Activated naive CD4-positive, alpha-beta T cell treated with anti-CD3 and anti-CD28 coated beads, Interleukin-2, amount 50 U/mL, for 16 hours (primary cell): ENCODE measurements at places on chromosomes 4 and X.

DNA sequence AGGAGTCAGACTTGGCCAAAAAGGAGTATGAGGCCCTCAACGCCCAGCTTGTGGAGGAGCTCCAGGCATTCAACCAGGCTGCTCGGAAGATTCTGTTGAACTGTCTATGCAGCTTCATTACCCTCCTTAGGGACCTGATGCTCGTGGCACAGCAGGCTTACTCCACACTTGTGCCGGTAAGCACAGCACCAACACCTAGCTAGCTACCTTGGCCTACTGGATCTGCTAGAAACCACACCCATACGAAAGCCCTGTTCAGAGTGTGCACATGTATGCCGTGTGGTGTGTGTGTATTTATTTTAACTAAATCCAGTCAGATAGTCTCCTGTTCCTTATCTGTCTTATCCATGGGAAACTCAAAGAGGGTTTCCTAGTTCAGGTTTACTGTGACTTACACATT, 49.3 kb downstream of the INTS12 start:
- DNase-seq, result no peak

- no peak for DNase-seq
Measured at GRCh38 chrX:57211906-57212305, 74.6 kb upstream of the FAAH2 start.

- DNase-seq, result peak; percentile 54
Measured at GRCh38 chrX:119790977-119791436, 423 bp downstream of the RPL39 start.

DNA sequence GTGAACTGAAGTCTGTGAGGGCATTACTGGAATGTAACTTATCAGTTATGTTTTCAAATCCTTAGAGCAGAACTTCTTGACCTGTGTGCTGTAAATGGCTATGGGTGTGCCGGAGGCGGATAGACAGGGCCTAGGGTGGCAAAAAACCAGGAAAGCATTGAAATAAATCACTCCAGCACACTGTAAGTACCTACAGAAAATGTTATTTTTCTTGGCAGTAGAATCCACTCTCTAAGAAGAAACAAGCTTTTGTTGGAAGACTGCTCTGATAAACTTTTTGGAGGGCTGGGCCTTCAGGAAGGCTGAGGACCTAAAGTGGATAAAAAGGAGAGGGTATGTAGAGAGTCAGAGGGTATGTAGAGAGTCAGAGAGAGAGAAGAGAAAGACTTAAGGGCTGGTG, 14.9 kb downstream of the CPE start:
- DNase-seq, result no peak

GRCh38 chrX:32267796-32268195, 943.6 kb downstream of the DMD start:
- no peak for DNase-seq

- DNase-seq, result no peak
Measured at GRCh38 chr4:166724369-166724768, 509.9 kb downstream of the SPOCK3 start.

GRCh38 chr4:41160012-41160789, 54.1 kb downstream of the APBB2 start:
- no peak for DNase-seq

DNA sequence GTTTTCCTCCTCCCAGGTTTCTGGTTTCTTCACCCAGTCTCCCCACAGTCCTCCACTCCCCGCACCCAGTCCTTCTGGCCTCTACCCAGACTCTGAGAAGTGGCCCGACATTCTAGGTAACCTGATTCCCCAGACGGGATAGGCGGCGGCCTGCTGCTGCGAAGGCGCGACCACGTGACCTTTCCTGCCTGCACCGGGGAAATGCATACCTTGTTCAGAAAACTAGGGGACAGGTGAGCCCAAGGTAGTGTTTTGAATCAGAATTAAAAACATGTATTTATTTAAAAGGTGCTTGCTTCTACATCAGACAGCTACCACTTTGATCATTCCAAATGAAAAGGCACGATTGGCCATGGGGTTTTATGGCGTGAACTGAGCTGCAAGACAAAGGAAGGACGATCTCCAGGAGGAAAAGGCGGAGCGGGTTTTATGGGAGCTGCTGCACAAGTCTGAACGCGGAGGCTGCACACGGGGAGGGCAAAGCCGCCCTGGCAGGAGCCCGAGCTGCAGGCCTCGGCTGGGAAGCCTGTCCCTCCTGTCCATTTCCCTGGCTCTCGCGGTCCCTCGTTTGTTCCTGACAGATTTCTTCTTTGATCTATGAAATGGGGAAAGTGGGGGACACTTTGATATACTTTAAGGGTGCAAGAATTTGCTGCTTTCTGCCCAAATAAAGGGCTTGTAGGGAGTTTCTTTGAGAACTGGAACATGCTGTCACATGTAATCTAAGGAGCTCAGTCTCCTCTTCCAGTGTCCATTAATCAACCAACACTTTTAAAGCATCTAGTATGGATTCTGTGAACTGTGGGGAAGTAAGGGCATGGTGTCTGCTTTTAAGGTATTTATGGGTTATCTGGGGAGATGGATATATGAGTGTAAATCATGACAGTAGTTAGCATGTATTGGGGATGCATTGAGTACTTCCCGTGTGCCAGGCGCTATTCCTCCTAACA, 150.9 kb downstream of the SPRY1 start:
- no peak for DNase-seq

DNA sequence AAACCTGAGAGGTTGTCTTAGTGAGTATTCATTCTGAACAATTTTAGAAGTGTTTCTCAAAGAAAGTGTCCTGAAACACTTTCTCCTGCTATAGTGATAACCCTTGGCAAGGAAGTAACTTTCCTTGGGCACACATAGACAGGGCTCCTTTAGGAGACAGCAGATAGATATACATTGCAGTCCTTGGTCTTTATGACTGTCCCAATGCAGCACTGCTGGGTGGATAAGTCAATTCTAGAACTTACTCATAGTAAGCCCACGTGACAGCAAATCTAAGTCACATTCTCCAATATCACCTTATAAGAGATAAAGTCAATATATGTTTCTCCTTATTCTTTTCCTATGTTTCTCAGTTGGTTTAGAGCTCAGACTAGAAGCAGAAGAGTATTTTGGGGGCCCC, 46.7 kb downstream of the GPRASP3 start:
- DNase-seq, result no peak

GRCh38 chr4:143016171-143016570, 168.5 kb upstream of the USP38 start:
- no peak for DNase-seq

GRCh38 chr4:2363056-2363721, 55.3 kb downstream of the ZFYVE28 start:
- DNase-seq, result no peak

- DNase-seq, result no peak
Measured at GRCh38 chr4:67651536-67651935, 49.4 kb downstream of the UBA6 start.

- peak; percentile 55 for DNase-seq
Measured at GRCh38 chrX:100928660-100929613, at the start of gene XKRX. Gene XKRX, minus strand, starts transcription at chrX:100928917. Its CDS starts 613 bp downstream, at chrX:100928304.

DNA sequence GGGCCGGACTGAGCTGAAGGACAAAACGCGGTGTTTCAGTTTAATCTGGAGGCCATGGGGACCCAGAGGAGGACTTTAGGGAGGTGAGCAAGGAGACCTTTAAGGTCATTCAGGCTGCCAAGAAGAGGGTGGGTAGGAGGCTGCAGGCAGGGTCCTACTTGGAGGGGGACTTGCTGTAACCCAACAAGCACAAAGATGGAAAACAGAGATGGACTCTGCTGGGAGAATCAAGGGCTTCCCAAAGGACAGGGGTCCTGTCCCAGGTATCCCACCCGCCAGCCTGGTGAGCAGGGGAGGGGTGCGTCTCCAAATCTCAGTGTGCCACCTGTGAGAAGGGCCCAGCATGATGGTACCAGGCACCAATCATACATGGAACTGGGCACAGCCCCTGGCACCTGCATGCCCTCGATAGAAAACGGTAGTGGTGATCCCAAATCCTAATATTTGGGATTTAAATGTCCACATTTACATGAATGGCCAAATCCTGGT, 3.9 kb upstream of the HAUS3 start:
- DNase-seq, result no peak

DNA sequence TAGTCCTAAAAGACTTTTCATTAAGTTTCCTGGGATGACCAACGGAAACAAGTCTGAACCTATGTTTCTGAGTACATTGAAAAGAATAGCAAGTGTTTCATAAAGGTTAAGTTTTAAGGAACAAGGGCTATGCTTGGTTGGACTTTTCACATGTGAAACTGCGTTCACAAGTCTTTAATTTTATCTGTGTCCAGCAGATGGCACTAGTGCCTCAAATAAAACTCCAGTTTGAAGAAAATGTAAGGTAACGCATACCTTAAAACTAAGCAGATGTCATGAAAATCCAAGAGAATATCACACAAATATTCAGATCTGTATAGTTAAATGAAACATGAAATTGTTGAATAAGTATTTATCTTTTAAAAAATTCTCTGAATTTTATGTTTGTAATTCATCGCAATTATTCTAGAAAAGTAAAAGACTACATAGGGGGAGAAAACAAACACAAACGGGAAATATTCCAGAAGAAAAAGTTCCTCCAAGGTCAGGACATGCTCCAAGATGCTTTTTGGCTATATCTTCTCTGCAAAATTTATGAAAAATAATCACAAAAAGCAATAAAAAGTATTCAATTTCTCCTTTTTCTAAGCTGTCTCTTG, 89.6 kb upstream of the MAD2L1 start:
- no peak for DNase-seq

DNA sequence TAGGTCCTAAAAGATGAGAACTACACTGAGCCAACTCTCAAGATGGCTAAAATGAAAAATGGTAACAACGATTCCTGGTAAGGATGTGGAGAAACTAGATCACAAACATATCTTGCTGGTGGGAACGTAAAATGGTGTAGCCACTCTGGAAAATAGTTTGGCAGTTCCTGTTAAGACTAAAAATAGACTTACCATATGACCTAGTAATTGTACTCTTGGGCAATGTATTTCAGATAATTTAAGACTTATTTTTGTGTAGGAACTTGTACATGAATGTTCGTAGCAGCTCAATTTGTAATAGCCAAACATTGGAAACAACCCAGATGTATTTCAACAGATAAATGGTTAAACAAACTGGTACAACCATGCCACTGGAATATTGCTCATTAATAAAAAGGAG, 106.2 kb downstream of the HDAC8 start:
- DNase-seq, result no peak

GRCh38 chr4:168923526-168924194, 86.4 kb downstream of the CBR4 start:
- DNase-seq, result peak; percentile 37

DNA sequence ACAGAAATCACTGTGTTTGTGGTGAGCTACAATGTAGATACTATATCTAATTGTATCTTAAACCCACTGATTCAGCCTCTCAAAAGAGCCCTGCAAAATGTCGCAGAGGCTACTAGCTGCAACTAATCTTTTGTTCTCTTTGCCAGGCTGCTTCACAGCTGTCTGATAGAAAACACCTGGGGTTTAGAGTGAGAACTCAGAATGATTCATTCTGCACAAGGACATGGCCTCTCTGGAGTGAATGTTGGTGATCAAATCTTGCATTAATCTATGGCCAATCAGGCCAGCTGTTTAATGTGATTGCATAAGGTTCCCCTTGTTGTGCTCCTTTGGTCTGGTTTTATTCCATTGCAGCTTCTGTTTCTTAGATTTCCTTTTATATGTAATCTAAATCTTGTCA, 100.3 kb downstream of the EMCN start:
- DNase-seq, result no peak

GRCh38 chr4:2255501-2256155, 6.3 kb downstream of the MXD4 start:
- no peak for DNase-seq

GRCh38 chr4:127219232-127219631, 413.5 kb upstream of the INTU start:
- no peak for DNase-seq

- no peak for DNase-seq
Measured at GRCh38 chrX:127085939-127086338, 266.4 kb downstream of the PRR32 start.

DNA sequence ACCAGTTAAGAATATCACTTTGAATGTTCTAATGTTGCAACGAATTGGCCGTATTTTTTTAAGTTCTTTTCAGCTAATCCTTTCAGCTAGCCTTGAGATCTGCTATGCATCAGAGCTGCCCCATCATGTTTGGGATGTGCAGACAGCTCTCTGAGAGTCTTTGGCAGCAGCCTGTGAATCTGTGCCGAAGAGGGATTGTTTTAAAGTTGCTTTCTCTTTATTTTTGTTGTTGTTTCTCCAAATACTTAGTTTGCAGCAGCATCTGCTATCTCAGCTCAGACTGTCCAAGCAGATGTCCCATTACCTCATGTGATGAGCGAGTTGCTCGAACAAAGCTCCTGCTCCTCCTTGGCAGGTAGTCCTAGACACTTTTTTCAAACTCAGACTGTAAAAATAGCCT, 1002.5 kb upstream of the INTU start:
- DNase-seq, result no peak

GRCh38 chrX:135295238-135295943, 13.9 kb upstream of the ETDC start:
- peak; percentile 72 for DNase-seq

GRCh38 chr4:54090804-54091623, 8.9 kb upstream of the GSX2 start:
- no peak for DNase-seq

DNA sequence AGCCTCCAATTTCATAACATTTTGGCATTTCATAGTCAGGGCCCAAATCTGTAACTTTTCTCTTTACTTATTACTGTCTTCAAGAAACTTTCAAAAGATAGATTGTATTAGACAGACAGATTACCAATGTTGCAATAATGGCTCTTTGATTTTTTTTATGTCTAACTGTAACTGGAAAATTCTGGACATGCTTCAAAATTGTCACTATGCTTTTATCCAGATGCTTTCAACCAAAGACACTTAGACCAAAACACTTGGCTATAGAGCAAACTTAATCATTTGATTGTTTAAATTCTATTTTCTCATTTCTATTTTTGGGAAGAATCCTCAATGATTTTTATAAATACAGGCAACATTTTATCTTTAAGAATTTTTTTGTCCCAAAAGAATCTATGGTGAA, 10.4 kb downstream of the ZXDA start:
- no peak for DNase-seq

- DNase-seq, result no peak
Measured at GRCh38 chr4:184147858-184148737, 69.6 kb downstream of the ENPP6 start.

GRCh38 chrX:154519389-154519788, 3.4 kb upstream of the FAM3A start:
- no peak for DNase-seq

DNA sequence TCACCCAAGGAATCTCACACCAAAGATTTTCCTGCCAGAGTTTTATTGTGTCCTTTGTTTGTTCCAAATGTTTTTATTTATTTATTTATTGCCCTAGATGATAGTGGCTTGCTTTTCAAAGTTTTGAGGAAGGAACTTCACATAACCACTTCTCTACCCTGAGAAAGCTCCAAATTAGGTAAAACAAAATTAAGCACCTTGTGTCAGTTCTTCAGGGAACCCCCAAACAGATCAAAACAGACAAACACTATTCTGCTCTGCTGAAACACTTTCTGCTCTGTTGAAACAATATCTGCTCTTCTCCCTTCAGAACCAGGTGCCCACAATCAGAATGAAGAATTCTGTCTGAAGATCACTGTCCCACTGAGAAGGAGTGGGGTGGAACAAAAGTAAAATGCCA, 16.5 kb upstream of the CYBB start:
- no peak for DNase-seq

- DNase-seq, result no peak
Measured at GRCh38 chrX:40154250-40154852, 56.6 kb upstream of the BCOR start.

- DNase-seq, result no peak
Measured at GRCh38 chr4:120971884-120972283, 49.4 kb upstream of the PRDM5 start.
